ENCODE measurements at places on chromosomes 5 and 9.

GRCh38 chr9:79896390-79896980 is 324.7 kb downstream of the TLE4 start:
- no peak for DNase-seq

GRCh38 chr5:172104021-172104420 is 84.0 kb downstream of the STK10 start:
- peak; percentile 15 for DNase-seq

DNA sequence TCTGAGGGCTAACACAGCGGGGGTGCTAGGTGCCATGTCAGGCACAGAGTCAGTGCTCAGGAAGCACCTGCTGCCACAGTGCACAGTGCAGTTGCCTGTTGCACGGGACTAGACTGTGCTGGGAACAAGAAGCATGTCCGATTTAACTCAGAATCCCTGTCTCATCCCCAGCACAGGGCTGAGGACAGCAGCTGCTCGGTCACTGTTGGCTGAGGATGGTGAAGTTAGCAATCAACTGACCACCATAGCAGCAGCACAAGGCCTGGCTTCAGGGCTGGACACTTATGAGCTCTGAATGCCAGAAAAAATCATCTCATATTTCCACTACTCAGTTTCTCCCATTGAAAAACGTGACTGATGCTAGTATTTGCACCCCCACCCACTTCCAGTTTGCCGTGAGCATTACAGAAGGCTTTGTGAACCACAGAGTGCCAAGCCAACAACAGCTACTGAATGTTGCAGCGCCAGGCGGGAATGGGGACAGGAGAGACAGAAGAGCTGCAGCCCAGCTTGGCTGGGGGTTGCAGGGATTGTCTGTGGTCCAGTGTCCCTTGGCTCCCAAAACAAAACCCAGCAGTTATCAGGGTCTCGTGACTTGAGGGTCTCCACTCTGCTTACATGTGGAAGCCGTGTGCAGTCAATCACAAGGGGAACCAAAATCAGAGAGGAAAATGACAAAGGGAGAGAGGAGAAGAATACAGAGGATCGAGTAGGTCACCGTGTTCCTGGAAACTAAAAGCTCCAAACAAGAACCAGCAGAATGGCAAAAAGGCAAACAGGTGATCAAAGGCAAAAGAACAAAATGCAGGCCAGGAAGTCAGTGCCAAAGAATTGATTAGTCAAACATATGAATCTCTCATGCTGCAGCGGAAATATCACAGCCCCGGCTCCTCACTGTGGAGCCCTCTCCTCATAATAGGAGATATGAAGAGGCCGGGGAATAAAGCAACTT is 155.6 kb downstream of the CRB2 start:
- DNase-seq, result no peak

GRCh38 chr9:71920456-71921189 is 9.2 kb downstream of the C9orf85 start:
- DNase-seq, result no peak

DNA sequence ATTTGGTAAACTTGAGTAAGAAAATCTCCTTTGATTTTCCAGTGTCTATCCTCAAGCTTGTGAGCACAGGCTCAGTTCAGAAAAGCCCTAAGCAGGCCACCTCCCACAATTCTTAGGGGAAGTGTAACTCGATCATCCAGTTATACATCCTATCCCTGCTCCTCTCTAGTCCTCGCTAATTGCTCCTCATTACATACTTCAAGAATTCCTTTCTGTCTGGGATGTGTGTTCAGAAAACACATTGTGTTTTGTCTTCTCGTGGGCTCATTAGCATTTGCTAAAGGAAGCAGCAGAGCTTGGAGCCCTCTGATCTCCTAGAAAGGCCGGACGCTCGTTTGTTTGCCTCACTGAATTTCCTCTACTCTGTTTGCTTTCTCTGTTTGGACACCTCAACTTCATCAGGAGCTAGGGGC is 268.2 kb upstream of the RFX3 start:
- no peak for DNase-seq

- DNase-seq, result no peak
Observed at GRCh38 chr5:164013077-164013670, 507.8 kb downstream of the MAT2B start.

GRCh38 chr5:53785924-53786323 is 225.5 kb downstream of the NDUFS4 start:
- no peak for DNase-seq

GRCh38 chr5:95317085-95317484 is 32.2 kb upstream of the MCTP1 start:
- DNase-seq, result no peak

- DNase-seq, result no peak
Observed at GRCh38 chr5:142319105-142319504, 5.7 kb downstream of the SPRY4 start.

GRCh38 chr9:87152256-87152655 is 204.9 kb upstream of the GAS1 start:
- DNase-seq, result no peak

DNA sequence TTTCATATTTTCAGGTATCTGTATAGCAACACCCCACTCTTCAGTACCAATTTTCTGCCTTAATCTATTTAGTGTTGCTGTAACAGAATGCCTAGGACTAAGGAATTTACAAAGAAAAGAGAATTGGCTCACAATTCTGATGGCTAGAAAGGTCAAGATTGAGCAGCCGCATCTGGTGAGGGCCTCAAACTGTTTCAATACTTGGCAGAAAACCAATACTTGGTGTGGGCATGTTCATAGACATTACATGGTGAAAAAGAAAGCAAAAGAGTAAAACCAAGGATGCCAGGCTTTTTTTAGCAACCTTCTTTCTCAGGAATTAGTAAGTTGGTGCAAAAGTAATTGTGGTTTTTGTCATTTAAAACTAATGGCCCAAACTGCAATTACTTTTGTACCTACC is 1041.1 kb upstream of the CDH6 start:
- DNase-seq, result no peak

- peak; percentile 23 for DNase-seq
Observed at GRCh38 chr5:128537221-128537999, 635 bp downstream of the FBN2 start.

DNA sequence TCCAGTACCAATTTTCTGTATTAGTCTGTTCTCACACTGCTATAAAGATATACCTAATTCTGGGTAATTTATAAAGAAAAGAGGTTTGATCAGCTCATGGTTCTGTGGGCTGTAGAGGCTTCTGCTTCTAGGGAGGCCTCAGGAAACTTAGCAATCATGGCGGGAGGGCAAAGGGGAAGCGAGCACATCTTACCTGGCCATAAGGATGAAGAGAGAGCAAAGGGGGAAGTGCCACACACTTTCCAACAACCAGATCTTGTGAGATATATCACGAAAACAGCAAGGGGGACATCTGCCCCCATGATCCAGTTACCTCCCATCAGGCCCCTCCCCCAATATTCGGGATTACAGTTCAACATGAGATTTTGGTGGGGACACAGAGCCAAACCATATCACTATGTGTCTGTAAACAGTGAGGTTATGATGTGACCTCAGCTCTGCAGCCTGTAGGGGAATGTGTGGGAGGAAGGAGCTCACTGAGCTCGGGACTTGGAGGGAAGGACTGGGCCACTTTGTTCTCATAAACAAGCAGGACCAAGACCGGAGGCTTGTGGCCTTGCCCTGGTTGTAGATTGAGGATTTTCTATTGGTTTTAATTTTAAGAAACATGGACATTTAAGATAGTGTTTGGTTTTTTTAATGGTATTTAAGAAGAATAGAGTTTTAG is 85.2 kb downstream of the EHMT1 start:
- DNase-seq, result no peak

- no peak for DNase-seq
Observed at GRCh38 chr5:6370580-6370979, 7.8 kb downstream of the MED10 start.

- no peak for DNase-seq
Observed at GRCh38 chr9:126216826-126217225, 109.8 kb upstream of the MVB12B start.

DNA sequence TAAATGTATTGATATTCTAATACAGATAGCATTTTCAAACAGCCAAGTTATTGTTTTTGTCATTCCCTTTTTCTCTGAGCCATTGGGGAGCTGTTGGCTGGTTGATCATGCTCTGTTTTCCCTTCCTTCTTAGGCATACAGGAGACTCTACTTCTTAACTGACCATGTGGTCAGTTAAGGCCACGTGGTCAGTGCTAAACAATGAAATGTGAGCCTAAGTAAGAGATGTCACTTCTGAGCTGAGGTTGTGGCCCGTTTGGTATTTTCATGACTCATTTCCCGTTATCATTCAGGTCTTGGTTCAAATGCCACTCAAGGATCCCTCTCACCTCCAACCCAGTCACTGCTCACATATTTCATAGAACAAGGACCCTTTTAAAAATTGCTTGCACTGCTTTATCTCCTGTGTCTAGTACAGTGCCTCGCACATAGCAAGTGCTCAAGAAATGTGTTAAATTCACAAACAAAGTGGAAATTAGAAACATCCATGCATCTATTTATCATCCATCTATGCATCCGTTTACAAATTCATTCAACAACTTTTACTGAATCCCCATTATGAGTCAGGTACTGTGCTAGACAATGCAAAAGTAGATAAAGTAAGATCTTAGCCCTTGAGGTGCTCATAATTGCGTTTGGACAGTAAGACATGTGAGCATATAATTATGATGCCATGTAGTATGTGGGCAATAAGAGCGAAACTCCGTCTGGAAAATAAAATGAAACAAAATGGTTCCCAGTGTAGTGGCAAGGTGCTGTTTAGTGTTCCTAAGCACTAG is 50.7 kb downstream of the ARRDC3 start:
- DNase-seq, result no peak

DNA sequence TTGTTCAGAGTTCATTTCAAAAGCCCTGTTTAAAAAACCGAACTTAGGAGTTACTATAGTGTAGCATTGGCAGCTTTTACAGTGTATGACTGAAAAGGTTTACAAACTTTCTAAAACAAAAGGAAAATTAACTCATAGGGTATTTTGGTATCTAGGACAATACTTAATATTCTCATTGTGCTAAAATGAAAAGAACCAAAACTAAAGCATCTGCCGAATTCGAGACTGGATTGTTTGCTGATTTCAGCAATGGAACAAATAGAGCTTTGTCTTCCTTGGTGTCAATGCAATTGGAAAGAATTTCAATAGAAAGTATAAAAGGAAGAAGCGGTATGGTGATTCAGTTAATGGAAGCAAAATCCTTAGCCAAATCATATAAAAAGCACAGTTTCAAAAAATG is 254.1 kb downstream of the SLF1 start:
- no peak for DNase-seq

- peak; percentile 91 for DNase-seq
Observed at GRCh38 chr5:132495667-132496190, 5.2 kb upstream of the IRF1 start.

- no peak for DNase-seq
Observed at GRCh38 chr9:86795047-86795442, 152.3 kb downstream of the GAS1 start.

DNA sequence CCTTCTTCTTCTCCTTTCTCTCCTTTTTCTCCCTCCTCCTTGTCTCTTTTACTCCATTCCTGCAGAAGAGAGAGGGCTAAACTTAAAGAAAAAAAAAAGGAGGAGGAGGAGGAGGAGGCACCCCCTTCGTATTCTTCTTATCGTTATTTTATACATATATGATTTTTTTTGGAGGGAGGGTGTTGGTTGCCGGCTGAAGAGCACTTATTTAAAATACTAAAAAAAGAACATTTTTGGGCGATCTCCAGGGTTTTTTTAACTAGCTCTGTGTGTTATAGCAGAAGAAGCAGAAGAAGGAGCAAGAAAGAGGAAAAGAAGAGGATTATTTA is 381 bp downstream of the NR2F1 start:
- DNase-seq, result no peak

DNA sequence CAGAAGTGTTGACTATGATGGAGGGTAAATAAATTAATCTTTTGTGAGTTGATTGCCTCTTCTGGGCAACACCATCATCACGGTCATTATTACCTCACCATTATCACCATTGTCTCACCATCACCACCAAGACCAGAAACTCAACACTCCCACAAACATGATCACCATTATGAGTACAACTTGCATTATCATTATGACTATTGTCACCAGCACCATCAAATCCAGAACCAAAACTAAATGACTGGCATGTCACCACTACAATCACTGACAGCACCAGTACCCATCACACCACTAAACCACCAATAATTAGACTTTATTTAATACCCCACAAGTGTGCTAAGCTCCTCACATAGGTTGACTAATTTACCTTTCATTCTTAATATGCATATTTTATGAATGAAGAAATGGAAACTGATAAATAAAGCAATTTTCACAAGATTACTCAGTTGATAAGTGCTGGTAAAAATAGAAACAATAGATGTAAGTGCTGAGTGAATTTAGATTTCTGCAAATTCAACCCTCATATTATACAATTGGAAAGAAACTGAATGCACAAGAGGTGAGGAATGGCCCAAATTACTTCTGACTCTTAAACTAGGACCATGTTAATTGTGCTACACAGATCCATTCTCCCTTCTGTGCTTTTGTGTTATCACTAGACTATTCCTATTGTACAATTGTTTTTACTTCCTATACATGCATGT is 517.8 kb upstream of the PAPPA start:
- DNase-seq, result no peak

GRCh38 chr9:135485385-135485784 is 5.8 kb downstream of the PPP1R26 start:
- no peak for DNase-seq

DNA sequence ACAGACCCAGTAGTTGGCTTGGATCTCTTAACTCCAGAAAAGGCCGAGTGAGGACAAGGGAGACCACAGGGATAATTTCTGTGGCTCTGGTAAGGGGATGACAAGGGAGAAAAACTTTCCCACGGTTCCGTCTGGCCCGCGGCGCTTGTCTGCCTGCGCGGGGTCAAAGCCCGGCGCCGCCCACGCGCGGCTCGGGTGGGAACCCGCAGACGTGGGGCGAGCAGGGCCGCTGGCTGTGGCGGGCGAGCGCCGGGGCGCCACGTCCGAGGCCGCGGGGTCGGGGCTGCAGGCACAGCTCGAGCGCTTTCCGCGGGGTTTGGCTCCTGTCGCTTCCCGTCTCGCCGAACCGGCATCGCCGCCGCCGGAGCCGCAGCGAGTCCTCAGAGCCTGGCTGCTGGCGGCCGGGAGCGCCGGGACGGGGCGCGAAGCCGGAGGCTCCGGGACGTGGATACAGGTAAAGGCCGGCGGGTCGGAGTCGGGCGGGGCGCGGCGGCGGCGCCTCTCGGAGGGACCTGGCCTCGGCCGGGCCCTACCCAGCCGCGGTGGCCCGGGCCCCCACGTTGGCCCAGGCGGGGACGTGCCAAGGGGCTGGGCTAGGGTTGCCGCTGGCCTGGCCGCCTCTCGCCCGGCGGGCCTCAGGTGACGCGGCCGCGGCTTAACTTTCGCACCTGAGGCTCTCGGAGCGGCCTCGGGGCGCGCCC is at the start of gene RNF180:
RNF180 (plus strand) TSS at position 344 of the 701 bp plus-strand sequence. CDS start 34,965 bp downstream, outside the sequence.
- DNase-seq, result peak; percentile 56

GRCh38 chr9:91405343-91406077 is 18.1 kb downstream of the NFIL3 start:
- DNase-seq, result no peak

DNA sequence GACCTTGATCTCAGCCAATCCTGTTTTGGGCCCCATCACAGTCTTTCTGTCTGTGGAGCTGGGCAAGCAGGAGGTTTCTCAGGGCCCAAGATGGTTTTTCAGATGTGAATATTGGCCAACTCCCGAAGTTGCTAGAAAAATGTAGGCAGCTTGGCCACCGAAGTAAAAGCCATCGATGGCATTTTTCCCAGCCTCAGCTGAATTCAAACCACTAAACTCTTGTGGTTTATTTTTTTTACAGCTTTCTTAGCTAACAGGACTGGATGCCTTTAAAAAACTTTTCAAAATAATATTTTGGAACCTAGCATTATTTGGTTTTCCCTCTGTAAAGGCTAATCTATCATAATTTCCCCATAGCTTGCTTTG is 102.5 kb upstream of the ERCC6L2 start:
- DNase-seq, result no peak
